Left lobe of liver (tissue), 2 donors: ENCODE measurements at places on chromosomes 1 and 21. TPM values are rescaled to one million over a fixed set of nuclear protein-coding genes. Genes with fewer than 3 reads are reported as not detected.

Gene COL24A1
- total RNA-seq: not detected

Gene INSRR
- not detected for total RNA-seq

GRCh38 chr1:12541274-12542137 is 76.5 kb downstream of the DHRS3 start:
- DNase-seq: peak; percentile 72

GRCh38 chr21:17343055-17343454 is 169.8 kb upstream of the CXADR start:
- no peak for DNase-seq

Gene SPRR2F
- total RNA-seq: not detected
